Calu3 (cell line): ENCODE measurements at places on chromosomes 11 and 22.
A peak's percentile ranks its signal among the peaks of the same experiment; 100 is the strongest.

DNA sequence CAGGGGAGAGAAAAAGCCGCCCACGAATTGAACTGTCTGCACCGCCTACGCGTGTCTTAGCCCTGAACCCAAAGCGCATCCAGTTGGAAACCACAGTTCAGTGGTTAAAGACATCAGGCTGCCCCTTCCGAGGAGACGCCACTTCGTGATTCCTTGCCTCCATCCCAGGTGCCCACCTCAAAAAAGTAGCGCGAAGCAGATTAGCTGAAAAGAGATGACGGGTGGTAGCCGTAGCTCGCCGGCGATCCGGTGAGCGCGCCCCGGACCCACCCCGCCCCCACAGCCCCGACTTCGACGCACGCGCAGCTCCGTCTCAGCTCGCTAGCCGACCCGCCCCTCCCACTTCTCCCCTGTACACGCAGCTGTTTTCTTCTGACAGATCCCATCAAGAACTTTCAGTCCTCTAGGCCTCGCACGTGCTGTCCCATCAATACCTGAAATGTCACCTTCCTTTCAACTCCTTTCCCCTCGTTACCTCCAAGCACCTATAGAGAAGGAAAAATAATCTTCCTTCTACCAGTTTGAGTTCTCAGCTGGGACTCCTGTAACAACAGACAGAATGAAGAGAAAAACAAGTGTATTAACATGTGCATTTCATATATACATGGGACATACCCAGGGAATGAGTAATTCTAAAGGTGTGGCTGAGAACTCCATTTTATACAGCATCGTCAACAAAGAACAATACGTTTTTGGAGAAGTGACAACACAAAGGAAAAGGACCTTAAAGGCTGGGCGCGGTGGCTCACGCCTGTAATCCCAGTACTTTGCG is 49.5 kb downstream of the OR4D9 start:
- DNase-seq, result peak; percentile 83

DNA sequence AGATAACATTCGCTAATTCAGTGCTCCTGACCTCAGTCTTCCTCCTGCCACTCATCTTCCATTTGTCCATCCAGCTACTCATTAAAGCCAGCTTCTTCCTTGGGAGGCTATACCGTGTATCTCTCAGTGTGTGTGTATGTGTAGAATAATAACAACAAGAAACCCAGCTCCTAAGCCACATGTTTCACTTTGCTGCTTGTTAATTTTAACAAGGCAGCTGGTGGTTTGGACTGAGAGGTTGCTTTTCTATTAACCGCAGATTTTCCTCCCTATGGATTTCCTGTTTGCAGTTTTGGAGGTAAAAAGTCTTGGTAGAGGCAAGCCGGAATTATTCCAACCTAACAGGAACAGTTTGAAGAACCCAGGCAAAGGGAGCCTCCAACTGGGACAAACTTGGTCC is 165.0 kb downstream of the ADAMTS15 start:
- DNase-seq, result no peak

DNA sequence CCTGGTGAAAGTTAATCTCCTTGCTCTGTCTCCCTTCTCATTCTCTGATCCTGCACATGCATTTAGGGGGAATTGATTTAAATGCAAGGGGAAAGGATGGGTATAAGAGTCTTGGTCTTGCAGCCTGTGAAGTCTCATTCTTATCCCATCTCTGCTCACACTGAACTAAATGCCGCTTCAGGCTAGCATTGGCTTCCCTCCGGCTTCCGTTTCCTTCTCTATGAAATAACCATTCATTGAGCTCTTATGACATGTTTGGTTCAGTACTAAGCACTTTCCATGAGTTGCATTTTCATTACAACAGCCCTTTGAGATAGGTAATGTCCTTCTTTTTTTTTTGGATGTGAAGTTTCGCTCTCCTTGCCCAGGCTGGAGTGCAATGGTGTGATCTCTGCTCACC is 5.6 kb downstream of the ZBTB16 start:
- no peak for DNase-seq

- no peak for DNase-seq
Observed at GRCh38 chr11:25602149-25602548, 729.8 kb upstream of the ANO3 start.

GRCh38 chr22:40685406-40685805 is 6.1 kb downstream of the MCHR1 start:
- no peak for DNase-seq

- DNase-seq, result no peak
Observed at GRCh38 chr11:78344676-78345075, 72.9 kb downstream of the GAB2 start.

GRCh38 chr22:42943981-42944380 is 71.0 kb downstream of the PACSIN2 start:
- DNase-seq, result no peak

GRCh38 chr11:34356576-34356912 is 1.3 kb downstream of the ABTB2 start:
- DNase-seq, result peak; percentile 28

DNA sequence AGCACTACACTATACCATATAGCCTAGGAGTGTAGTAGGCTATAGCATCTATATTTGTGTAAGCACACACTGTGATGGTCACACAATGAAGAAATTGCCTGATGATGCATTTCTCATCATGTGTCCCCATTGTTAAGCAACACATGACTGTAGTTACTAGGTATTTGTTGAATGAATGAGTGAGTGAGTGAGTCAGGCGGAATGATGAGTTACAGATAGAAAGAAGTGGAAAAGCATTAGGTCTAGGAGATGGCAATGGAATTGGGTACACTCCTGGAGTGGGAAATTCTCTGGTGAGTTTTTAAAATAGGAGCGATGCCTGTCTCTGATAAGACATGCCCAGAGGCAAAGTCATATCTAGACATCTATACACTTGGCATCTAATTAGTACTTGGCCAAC is 160.5 kb upstream of the TBCEL start:
- DNase-seq, result no peak

DNA sequence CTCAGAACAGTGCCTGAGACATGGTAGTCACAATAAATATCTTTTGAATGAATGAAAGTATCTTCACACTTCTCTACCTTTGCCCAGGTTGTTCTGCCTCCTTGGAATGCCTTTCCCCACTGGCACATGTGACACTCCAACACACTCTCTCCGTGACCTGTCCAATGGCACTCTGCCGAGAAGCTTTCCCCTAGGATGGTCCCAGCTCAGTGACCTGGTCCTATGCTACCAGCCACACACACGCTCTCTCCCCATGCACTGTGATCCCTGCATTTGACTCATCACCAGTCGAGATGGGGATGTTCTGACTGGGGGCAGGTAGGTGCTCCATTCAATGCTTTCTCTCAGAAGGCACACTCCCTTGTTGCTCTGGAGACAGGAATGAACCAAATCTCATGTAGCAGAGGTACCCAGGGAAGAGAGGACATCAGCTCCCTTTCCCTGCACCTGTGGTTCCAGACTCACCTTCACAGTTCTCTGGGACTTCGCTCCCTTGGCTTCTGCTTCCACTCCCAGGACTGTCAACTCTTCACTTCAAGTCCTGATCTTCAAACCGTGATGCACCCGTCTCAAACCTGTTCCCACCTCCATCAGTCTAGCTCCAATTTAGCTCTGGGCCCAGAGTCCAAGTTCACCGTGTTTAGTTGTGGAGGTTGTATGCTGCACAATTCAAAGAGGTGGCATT is 30.7 kb upstream of the LMO1 start:
- no peak for DNase-seq

GRCh38 chr11:96943970-96944369 is 554.2 kb downstream of the JRKL start:
- DNase-seq, result no peak

- peak; percentile 51 for DNase-seq
Observed at GRCh38 chr22:37186228-37186996, 1.6 kb downstream of the C1QTNF6 start.

GRCh38 chr11:75240311-75241035 is at the start of gene TPBGL:
Gene TPBGL (plus strand): TSS chr11:75240774. CDS start chr11:75241050, 276 bp downstream.
- DNase-seq, result peak; percentile 18

DNA sequence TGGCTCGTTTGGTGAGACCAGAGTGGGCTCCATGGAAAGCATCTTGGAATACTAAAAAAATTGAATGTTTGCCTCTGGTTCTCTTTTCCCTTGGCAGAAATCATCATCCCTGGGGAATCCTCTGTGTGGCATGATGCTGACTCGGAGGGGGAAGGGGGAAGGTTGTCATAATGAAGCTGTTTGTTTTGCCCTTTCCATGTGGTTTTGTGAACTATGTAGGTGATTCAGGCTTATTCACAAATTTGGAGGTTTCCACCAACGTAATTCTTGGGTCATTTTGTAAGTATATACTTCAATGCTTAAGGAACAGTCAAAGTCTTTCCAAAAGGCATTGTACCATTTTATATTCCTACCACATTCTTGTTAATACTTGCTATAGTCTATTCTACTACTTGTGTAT is 754.0 kb upstream of the FAT3 start:
- DNase-seq, result no peak

- no peak for DNase-seq
Observed at GRCh38 chr11:94870422-94870821, 102.3 kb downstream of the AMOTL1 start.

DNA sequence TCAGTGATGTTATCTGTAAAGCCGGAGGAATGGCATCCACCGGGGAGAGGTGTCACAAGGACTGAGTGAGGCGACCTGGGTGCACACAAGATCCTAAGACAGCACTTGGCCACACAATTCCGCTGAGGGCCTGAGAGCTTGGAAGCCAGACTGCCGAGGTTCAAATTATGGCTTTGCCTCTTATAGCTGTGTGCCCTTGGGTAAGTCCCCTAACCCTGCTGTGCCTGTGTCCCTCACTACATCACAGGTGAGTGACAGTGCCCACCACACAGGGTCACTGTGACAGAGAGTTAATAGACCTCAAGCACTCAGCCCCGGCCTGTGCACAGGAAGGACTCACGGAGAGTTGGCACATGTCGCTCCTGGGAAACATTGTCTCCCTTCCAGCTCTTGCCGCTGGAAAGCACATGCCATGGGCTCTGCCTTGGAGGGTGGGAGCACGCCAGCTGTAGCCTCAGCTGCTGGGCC is 592 bp downstream of the RHOD start:
- no peak for DNase-seq

DNA sequence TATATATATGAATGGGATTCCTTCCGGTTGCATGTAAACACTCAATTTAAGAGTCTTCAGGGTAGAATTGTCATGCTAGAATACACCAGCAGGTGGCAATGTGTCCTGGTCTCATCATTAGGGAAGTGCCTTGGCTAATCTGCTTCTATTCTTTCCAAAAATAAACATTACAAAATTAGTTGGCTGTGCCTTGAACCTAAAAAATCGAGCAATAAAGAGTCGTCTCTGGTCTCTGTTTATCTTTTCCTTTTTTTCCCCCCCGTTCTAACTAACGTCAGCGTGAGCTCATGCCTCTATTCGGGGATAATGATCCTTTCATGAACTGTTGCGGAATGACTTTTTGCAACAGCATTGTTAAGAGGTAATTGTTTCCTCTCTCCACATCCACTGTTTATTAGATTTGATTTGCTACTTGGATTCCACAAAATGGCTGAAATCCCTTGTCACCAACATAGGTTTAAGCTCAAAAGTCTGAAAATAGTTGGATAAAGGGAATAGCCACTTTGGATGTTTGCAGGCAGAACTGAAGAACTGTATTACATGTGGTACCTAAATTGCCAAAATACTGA is 1.2 kb upstream of the ARHGEF12 start:
- DNase-seq, result peak; percentile 62

- DNase-seq, result no peak
Observed at GRCh38 chr11:112437096-112437495, 176.4 kb upstream of the PLET1 start.

- DNase-seq, result no peak
Observed at GRCh38 chr11:133476570-133477250, 55.6 kb downstream of the OPCML start.

DNA sequence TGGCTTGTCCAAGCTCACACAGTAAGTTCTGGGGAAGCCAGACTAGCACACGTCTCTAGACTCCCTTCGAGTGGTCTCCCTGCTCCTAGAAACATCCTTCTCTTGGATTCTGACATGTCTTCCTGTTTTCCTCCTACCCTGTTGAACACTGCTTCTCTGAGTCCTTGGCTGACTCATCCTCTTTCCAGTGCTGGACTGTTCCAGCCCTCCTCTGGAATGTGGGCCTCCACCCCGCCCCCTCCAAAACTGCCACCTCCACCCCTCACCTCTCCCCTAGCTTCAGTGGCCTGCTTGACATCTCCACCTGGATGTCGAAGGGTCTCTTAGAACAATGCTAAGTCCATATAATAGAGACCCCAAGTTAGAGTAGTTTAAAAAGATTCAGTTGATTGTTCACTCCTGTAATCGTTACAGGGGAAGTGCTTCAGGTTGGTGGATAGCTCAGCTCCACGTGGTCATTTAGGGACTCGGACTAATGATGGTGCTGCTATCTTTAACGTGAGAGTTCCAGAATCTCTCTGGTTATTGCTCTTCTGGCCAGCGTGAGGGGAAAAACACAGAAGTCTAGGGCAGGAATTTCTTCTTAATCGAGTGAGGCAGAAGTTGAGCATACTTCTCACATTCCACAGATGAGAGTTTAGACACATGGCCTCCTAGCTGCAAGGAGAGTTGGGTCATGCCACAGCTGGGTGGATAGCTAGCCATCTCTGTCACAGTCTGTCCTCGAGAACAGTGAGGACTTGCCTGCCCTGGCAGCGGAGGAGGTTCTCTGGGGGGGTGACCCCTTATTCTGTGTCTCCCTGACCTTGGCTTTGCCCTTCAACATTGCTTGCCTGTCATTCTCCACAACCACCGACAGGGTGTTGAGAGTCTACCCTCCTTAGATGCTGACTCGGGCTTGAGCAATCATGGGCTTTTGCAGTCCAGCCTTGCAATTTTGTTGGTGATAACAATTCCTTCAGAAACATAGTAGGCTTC is 4.7 kb upstream of the C11orf96 start:
- no peak for DNase-seq

- no peak for DNase-seq
Observed at GRCh38 chr11:131491503-131491902, 121.1 kb downstream of the NTM start.

DNA sequence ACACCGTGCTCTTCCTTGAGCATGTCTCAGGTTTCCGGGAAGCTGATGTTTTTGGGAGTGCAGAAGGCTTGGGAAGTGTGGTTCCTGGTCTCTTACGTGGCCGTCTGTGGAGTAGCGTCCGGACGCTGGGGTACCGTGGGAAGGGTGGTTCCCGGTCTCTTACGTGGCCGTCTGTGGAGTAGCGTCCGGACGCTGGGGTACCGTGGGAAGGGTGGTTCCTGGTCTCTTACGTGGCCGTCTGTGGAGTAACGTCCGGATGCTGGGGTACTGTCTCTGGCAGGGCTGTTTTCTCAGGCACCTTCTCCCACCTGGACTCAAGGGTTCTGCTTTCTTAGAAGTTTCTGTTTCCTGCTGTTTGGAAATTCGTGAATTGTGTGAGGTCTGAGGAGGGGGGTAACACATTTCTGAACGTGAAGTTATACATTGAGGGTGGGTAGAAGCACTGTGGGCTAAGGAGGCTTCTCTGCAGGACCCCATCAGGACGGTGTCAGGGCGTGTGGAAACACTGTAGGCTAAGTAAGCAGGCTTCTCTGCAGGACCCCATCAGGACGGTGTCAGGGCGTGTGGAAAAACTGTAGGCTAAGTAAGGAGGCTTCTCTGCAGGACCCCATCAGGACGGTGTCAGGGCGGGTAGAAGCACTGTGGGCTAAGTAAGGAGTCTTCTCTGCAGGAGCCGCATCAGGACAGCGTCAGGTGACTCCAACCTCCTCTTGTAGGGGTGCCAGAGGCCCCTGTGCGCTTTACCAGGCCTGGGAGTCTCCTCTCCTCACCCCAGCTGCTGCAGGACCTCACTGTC is 5.3 kb upstream of the IFITM3 start:
- no peak for DNase-seq

- DNase-seq, result no peak
Observed at GRCh38 chr11:128482512-128483191, 104.7 kb downstream of the ETS1 start.
